Small intestine (tissue), 16 donors: ENCODE measurements at places on chromosomes 3 and 15. TPM values are rescaled to one million over a fixed set of nuclear protein-coding genes. Genes with fewer than 3 reads are reported as not detected.

The MTMR10 gene
- polyA plus RNA-seq: 25.8 TPM

- no peak for DNase-seq
These were observed 53.0 kb upstream of the TPM1 start for GRCh38 chr15:62989366-62990055.

DNA sequence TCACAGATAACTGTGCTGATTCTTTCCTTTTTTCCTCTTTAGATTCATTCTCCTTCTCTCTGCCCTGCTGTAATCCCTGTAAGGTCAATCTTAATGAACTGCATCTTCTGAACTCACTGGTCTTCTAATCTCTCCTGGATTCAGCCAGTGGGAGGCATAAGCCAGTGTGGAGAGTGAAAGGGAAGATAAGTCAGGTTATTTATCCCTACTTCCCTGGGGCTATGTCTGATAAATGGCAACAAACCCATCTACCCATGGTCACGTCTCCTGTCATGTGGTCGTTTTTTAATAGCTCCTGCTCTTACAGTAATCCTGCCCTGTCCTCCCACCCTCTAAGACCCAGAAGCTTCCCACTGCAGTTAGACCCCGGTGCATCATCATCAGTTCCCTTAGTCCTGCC, 199.6 kb upstream of the NAALADL2 start:
- no peak for DNase-seq

- no peak for DNase-seq
These were observed 535.6 kb upstream of the AGTR1 start for GRCh38 chr3:148162132-148162531.
